NCI-H2081 treated with DMSO at 0.1 percent for 48 hours (cell line): ENCODE measurements at places on chromosomes 7 and 10.

GRCh38 chr10:122236690-122237306 is 34.3 kb upstream of the BTBD16 start:
- DNase-seq, result peak; percentile 59

DNA sequence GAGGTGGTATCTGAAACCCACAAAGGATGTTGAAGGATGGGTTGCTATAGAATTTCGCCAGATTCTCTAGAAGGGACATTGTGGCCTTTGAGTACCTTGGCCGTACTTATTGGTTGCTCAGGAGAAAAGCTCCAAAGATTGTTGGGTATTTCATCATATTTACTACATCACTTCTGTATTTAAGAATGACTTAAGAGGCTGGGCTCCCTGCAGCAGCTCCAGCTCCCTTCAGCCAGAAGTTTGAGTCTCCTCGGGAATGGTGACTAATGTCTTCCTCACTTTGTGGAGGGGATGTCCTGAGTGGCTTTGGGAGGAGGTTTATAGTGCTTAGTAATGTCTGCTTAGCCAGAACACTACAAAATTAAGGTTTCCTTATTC is 18.1 kb downstream of the MINDY4 start:
- DNase-seq, result no peak

- no peak for DNase-seq
These were observed 389.8 kb upstream of the SORCS1 start for GRCh38 chr10:107554333-107554732.

DNA sequence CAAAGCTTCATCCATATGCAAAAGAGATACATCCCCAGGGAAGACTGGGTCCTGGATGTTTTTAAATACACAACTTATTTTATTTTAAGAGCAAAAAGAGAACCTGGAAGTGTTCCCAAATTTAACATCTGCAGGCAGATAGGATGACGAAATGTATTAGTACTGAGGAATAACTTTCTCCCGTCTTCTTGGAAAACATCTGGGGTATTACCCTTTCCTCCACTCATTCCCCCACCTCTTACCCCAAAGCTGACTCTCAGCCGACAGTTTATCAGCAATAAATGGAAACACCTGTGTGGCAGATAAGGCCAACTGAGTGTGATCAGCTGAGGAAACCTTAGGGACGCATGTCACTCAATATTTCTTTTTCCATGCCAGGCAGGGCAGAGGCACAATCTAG is 435.6 kb upstream of the NPVF start:
- no peak for DNase-seq

DNA sequence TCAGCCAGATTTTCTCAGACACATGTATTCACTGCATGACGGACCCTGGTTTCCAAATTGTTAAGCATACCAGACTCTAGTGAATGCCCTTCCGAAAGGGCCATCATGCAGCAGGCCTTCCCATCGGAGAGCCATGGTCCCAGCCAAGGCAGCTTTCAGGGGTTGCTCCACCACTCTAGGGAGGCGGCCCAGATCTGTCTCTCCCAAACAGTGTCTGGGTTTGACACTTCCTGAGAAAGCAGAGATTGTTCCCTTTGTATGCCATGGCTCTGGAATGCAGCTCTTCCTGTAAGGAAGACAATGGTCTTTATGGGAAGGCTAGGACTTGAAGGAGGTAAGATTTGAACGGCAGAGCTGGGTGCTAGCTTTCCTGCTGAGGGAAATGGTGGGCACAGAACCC is 178.8 kb upstream of the BMPER start:
- DNase-seq, result no peak

DNA sequence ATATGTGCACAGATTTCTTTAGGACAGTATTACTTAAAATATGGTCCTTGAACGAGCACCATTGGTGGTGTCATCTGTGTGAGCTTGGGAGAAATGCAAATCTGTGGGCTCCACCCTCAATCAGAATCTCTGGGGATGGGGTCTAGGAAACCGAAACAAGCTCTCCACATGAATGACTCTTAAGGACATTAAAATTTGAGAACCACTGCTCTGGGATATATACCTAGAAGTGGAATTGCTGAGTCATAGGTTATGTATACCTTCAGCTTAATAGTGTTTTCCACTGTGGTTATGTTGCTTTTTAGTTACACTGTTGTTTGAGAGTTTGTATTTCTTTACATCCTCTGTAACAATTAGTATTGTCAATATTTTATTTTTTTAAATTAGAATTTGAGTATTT is 24.0 kb downstream of the ZNRF2 start:
- DNase-seq, result no peak

GRCh38 chr7:137354396-137354795 is 10.9 kb upstream of the PTN start:
- no peak for DNase-seq

DNA sequence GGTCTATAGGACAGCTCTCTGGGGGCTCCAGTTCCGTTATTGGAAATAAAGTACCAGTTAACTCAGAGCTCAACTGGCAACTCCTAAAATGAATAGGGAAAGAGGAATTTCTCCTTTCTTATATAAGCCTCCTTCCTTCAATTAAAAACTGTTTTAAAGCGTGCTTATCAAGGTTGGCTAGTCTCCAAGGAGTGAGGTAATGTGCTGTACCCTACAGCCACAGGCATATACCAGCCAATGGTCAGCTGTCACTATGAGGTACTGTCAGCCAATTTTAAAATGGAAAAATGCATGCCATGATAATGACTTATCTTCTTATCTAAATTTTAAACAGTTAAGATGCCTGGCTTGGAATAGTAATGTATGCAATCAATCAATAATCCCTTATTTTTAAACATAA is 76.2 kb downstream of the PLCE1 start:
- no peak for DNase-seq

DNA sequence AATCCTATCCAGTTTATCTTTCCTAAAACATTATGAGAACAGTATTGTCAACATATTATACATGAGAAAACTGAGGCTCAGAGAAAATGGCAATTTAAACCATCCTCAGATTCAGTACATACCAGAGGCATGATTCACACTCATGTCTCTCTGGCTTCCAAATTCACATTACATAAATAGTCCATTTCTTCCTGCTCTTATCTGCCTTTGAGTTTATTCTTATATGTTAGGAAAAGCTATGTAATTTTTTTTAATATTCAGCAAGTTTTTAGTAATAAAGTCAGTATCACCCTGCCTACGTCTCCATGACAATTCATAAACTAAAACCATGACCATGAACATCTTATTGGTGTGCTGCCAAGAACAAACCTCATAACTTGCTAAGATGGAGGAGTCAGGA is 1260.2 kb upstream of the SORCS1 start:
- DNase-seq, result no peak

- DNase-seq, result no peak
These were observed 1212.4 kb downstream of the SORCS1 start for GRCh38 chr10:105952153-105952552.

- DNase-seq, result no peak
These were observed 486.1 kb upstream of the COBL start for GRCh38 chr7:51802718-51803117.

- DNase-seq, result no peak
These were observed 28.9 kb downstream of the LRRC27 start for GRCh38 chr10:132360766-132361447.

- DNase-seq, result no peak
These were observed 1028.7 kb downstream of the XPNPEP1 start for GRCh38 chr10:108894402-108895301.

GRCh38 chr10:117673230-117674010 is 130.9 kb downstream of the EMX2 start:
- DNase-seq, result no peak

- DNase-seq, result no peak
These were observed 83.2 kb downstream of the DNAJB9 start for GRCh38 chr7:108652886-108653285.

GRCh38 chr7:91323626-91324158 is 59.5 kb downstream of the FZD1 start:
- no peak for DNase-seq

GRCh38 chr10:84138478-84139125 is 707 bp upstream of the GHITM start:
- DNase-seq, result no peak

DNA sequence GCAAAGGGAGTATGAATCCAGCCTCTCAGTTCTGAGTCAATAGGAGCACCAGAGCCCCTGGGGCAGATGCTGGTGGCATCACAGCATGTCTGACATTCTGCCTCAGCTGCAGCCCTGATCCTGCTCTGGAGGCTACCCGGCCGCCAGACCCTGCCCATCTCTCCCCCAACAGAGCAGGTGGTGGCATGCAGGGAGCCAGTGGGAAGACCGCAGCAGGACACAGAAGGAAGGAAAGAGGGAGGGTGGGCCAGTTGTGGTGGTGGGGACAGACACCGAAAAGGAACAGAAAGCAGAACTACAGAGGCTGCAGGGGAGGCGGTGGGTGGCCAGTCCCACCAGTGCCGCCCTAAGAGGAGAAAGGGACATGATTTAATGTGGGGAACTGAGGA is 35.3 kb downstream of the BLNK start:
- DNase-seq, result no peak

DNA sequence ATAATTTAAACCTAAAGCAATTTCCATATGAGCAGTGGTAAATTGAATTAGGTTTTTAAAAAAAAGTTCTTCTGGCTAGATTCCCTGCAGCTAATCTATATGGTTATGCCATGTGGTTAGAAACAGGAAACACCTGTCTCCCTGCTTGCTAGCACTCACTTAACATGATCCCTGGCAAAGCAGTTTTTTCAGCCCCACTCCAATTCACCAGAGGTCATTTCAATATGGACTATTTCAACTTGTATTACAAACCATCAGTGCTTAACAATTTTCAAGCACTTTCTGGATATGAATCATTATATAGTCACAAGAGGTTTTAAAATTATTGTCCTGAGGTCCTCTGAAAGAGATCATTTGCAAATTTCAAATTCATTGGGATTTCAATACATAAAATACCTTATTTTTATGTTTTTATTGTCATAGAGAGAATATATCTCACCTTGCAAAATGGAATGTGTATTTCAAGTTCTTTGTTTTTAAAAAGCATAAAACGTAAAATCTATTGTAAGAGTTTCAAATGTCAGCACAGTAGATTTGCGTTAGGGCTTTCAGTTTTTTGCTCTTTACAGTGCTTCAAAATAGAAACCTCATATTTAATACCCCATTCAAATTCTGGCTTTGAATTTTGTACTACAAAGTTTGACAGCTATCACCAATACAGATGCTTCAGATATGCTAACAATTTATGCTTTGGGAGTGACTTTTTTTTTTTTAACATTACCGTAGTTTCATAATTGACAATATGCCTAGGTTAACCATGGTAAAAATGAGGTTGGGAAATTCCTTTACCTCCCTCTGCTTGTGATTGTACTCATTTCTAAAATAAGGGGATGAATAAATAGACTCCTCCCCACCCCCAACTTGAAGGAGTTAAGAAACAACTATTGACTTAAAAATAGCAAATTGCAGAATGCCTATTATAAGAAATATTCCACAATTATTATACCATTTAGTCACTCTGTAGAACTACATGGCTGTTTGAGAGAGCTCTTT is 117.5 kb upstream of the HGF start:
- peak; percentile 25 for DNase-seq

- no peak for DNase-seq
These were observed 94.9 kb downstream of the PRLHR start for GRCh38 chr10:118500477-118501104.

- no peak for DNase-seq
These were observed 13.9 kb downstream of the GPER1 start for GRCh38 chr7:1101563-1102431.

DNA sequence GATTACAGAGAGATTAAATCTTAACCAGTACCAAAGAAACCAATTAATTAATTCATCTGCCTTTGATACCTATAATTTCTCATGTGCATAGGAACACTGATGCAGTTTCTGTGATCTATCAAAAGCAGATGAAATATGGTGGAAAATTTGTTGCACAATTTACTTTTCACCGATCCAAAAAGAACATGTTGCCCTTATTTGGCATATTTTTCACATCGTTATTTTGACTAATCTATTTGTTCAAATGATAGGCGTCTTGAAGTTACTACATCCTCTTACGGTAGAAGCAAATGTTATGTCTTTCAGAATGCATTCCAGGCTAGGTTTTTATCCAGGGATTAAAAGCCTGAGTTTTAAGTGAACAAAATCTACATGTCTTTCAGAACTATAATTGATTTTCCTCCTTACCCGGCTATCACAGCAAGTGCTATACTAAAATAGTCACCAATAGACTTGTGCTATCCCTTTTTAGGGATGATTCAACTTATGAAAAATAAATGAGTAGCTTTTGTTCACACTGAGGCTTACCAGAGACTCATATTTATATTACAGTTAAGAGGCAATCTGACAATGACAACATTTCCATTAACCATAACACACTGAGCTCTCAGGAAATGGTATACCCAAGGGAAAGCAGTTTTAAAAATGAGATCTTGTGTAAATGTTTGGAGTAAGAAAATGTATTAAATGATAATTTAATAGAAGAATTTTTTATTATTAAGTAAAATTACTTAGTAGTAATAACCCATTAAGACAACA is 16.8 kb upstream of the TES start:
- DNase-seq, result no peak

DNA sequence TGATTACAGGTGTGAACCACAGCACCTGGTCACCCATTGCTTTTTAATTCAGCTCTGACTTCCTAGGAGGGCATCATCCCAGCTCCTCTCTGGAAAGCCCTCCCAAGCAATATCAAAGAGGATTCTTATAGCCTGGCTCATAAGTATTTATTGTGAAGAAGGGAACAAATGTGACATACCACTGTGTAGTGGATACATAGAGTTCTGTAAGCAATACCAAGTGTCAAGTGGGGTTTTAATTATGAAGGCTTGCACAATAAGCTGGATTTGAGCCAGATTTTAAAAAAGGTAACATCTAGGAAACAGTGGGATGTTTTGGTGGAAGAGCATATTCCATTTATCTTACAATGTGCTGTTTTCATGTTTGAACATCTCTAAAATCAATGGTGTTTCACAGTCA is 19.0 kb upstream of the PRTFDC1 start:
- DNase-seq, result no peak

DNA sequence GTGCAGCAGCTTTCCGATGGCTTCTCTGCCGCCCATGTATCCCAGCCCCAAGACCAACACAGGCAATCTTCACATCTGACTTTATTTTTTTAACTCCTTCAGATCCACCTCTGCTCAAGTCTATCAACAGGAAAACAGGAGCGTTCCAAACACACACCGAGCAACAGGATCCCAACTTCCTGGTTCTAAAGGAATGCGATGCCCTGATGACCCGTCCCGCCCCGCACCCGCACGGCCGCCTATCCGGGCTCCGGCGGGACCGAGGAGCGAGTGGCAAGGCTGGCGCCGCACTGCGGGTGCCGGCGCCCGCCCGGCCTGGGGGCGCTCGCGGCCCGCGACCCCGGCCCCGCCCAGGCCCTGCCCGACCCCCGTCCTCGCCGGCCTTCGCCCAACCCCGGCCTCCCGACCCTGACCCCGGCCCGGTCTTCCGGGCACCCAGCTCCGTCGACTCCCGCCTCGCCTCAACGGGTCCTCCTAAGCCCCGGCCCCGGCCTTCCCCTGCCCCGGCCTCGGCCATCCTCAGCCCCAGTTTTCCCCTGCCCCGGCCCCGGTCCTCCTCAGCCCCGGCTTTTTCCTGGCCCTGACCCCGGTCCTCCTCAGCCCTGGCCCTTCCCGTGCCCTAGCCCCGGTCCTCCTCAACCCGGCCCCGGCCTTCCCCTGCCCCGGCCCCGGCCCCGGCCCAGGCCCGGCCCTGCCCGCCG is 730 bp downstream of the LARP4B start:
- no peak for DNase-seq
